ENCODE measurements at places on chromosomes 12 and 14.

DNA sequence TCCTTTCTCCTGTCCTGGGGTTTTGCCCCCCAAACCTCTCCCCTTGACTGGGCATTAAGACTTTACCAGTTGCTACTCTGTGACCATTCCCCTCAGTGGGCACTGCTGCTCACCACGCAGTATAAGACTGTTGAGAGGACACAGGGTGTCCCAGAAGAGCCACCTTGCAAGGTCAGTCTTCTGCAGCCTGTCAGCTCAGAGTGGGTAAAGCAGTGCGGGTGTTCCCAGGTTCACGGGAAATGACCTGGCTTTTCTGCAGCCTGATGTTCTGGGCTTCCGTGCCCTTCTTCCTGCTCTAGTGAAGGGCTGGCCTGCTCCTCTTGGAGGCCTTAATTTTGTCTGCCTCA lies 34.2 kb downstream of the KCNA1 start:
- no peak for DNase-seq

GRCh38 chr14:45065956-45066355 lies 18.0 kb upstream of the PRPF39 start:
- no peak for DNase-seq

- no peak for DNase-seq
Observed at GRCh38 chr12:42473561-42473960, 116.0 kb downstream of the PRICKLE1 start.

DNA sequence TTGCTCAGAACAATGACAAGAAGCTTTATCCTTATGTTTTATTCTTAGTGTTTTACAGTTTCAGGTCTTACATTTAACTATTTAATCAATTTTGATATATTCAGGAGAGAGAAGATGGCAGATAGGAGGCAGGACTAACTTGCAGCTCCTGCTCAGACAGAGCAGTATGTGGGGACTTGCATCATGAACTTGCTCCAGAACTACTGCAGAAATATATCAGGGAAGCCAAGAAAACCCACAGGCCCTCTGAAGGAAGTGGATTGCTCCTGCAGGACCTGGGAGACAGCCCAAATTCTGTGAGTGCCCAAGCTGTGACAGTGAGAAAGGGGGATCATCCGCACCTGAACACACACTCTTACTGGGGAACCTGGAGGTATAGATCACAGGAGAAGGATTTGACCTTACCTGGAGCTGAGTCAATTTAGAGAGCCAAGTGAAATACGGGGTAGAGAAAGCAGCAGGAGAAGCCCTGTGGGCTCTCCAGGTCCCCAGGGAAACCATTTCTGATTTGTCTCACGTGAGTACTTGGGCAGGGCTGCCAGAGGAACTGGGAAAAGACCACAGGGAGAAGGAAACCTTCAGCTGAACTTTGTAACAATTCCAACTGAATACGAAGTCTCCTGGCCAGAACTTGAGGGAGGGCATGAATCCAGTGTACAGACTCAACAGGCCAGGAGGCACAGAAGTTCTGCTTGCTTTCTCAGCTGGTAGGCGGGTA lies 28.9 kb upstream of the TSPAN8 start:
- no peak for DNase-seq

GRCh38 chr14:36718216-36718615 lies 56.6 kb downstream of the PAX9 start:
- no peak for DNase-seq

DNA sequence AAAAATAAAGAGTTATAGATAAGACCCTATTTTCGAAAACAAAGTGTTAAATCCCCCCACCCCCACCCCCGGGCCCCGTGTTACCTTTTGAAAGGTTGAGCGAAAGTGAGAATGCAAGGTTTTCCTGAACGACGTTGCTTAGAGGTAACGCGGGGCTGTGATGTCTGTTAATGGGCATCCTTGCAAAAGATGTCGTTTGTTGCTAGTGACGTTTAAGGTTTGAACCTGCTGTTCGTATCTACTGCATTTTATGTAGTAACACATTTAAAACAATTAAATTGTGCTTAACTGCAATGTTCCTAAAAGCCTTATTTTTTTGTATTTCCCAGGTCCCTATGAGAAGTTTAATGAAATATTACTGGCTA lies 1.2 kb downstream of the CPSF6 start:
- DNase-seq = peak; percentile 14

- DNase-seq = no peak
Observed at GRCh38 chr12:84912198-84913128, at the start of gene SLC6A15. TSS of gene SLC6A15 (minus strand) at chr12:84912799. CDS start at chr12:84892120, 20,679 bp downstream.

GRCh38 chr12:27924350-27925135 lies 48.0 kb downstream of the PTHLH start:
- DNase-seq = no peak
